ENCODE measurements at places on chromosomes 7 and 10. TPM values are rescaled to one million over a fixed set of nuclear protein-coding genes. Genes with fewer than 3 reads are reported as not detected.

LBX1 gene
- total RNA-seq = not detected

CALHM2 gene
- 4.8 TPM for total RNA-seq

OGDH gene
- 77.9 TPM for total RNA-seq

MRLN gene
- total RNA-seq = not detected

TUBB8 gene
- not detected for total RNA-seq

ACTL6B gene
- total RNA-seq = not detected

Measured in activated naive CD8-positive, alpha-beta T cell treated with anti-CD3 and anti-CD28 coated beads for 36 hours (primary cell).